ENCODE measurements at places on chromosomes 13 and 19. TPM values are rescaled to one million over a fixed set of nuclear protein-coding genes. Genes with fewer than 3 reads are reported as not detected.
A peak's percentile ranks its signal among the peaks of the same experiment; 100 is the strongest.

DNA sequence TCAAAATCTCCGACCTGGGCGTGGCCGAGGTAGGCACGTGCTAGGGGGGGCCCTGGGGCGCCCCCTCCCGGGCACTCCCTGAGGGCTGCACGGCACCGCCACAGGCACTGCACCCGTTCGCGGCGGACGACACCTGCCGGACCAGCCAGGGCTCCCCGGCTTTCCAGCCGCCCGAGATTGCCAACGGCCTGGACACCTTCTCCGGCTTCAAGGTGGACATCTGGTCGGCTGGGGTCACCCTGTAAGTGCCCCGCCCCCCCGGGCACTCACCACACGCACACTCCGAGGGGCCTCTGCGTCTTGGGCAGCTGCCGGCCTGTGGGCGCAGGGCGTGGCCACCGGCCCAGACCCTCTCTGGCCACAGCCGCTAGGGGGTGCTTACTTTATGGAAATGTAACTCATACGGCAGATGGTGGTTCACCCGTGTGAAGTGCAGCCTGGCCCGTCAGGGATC is 14.9 kb downstream of the STK11 start:
- H3K36me3 ChIP-seq: peaks cover 38% of the 10 kb centered on the region
- DNase-seq: no peak
- H3K27me3 ChIP-seq: no peaks in the 10 kb centered on the region
- no peak overlapping the region for H3K4me3 ChIP-seq

- H3K36me3 ChIP-seq: no peaks in the 10 kb centered on the region
- H3K27ac ChIP-seq: no peak overlapping the region
- H3K4me1 ChIP-seq: no peaks in the 10 kb centered on the region
- DNase-seq: no peak
- no peaks in the 10 kb centered on the region for H3K27me3 ChIP-seq
Observed at GRCh38 chr13:108968566-108968965, 339.2 kb downstream of the MYO16 start.

The MBD3L2 gene
- total RNA-seq: not detected

DNA sequence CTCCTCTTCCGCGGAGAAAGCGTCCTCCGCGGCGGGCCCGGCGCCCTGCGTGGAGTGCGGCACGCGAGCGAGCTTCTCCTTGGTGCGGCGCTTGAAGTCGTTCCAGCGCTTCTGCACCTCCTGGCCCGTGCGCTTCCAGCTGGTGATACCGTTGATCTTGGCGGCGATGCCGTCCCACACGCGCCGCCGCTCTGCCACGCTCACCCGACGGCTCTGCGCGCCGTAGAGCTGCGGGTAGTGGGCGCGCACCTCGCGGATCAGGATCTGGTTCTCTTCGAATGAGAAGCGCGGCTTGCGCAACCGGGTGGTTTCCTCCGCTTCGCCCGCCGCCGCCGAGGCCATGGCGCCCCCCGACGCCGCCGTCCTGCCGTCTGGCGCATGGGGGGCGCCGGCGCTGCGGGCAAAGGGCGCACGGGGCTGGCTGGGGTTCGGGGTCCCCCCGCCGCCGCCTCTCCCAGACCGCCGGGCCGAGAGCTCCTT is 941 bp downstream of the MYPOP start:
- H3K4me1 ChIP-seq: peaks cover 16% of the 10 kb centered on the region
- H3K27ac ChIP-seq: peak overlapping the region; percentile 72
- no peak for DNase-seq
- peak overlapping the region; percentile 67 for H3K4me3 ChIP-seq
- no peaks in the 10 kb centered on the region for H3K27me3 ChIP-seq

The CEBPA gene
- 27.1 TPM for total RNA-seq

- no peak for DNase-seq
- H3K27ac ChIP-seq: no peak overlapping the region
- no peaks in the 10 kb centered on the region for H3K36me3 ChIP-seq
- H3K4me1 ChIP-seq: no peaks in the 10 kb centered on the region
Observed at GRCh38 chr13:104281910-104282309, 1215.7 kb upstream of the SLC10A2 start.

GRCh38 chr13:26561651-26562511 is 4.4 kb downstream of the WASF3 start:
- H3K27ac ChIP-seq: no peak overlapping the region
- peaks cover 19% of the 10 kb centered on the region for H3K27me3 ChIP-seq
- no peak for DNase-seq
- no peak overlapping the region for H3K4me3 ChIP-seq
- peaks cover 2% of the 10 kb centered on the region for H3K4me1 ChIP-seq

Measured in esophagus squamous epithelium (tissue), 5 donors.